ENCODE measurements at places on chromosomes 5 and 9.

DNA sequence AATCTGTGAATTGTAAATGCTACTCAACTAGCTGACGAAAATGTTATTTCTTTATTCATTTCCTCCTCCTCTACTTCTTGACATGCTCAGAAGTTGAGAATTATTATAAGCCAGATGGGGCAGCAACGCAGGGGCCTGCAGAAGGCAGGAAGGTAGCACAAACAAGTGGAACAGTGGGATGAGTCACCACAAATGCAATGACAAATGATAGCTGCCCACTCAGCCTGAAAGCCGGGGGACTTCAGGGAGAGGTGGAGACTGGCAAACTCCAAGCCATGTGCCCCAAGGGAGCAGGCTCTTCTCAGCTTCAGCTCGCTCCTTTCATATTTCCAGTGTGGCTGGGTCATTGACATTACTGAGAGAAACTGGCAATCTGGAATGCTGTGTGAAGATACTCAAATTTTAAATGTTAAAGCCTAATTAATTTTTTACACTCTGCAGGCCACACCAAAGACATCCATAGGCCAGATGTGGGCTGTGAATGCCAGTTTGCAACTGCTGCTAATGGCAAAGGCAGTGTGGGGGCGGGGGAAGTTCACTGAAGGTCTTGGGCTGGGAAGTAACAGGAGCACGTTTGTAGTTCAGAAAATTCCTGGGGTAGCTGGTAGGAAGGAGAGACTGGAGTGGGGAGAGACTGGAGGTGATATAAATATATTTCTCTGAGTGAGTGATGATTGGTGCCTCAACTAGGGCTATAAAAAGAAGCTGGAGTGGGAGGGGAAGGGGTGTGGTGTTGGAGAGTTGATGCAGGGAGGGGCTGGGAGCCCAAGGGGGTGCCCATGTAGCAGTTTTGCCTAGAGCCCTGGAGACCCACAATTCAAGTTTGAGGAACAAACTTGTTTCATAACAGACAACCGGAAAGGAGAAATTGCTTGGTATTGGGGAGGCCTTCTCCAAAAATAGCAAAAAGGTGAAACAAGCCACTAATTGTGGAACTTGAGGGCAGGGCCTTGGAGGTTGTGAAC lies 20.8 kb upstream of the ADRB2 start:
- no peak for DNase-seq

GRCh38 chr5:119341452-119342349 lies 14.1 kb upstream of the TNFAIP8 start:
- DNase-seq: no peak

DNA sequence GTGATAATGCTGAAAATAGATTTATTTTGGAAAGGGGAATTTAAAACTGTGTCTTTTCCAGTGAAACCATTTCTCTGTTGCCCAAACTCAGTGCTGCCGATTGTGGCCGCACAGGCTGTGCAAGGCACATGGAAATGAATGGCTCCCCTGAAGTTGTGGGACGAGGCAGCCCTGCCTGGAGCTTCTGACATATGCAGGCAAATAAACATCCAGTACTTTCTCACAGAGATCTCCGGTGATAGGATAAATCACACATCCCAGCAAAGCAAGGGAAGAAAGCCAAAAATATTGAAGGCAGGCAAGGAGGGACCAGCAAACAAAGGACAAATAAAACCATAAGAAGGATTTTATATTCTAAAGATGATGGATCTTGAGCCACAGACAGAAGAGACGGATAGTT lies 464.5 kb downstream of the MTRR start:
- no peak for DNase-seq

DNA sequence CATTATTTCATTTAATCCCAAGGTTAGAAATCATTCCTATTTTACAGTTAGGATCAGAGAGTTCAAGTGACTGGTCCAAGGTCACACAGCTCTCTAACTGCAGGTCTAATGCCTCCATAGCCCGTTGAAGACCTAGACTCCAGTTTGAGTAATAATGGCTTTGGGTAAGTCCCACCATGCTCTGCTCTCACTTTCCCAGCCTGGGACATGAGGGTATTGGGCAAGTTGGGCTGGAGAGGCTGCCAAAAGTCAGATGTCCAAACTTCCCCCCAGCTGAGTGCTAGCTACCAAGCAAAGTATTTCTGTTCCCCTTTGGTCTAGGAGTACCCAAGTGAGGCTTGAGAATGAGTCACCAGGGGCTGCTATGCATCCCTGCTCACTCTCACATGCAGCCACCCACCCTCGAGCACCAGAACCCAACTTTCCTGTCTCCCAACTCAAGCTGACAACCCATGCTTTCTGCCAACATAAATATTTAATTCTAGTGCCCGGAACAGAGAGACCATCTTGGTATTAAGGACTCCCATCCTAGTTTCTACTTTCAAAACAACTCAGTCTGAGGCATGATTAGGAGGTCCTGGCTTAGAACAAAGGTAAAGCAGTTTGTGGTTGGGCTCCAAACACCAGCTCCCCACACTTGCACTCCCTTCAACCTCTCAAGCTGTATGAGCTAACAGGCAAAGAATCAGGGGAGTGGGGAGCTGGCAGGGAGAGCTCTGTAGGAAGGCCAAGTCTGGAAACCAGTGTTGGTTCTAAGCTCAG lies 236.5 kb upstream of the TRIM32 start:
- DNase-seq: no peak

GRCh38 chr9:98185611-98186171 lies 6.7 kb downstream of the CORO2A start:
- DNase-seq: no peak

Measured in LoVo (cell line).